ENCODE measurements at places on chromosomes 7 and 10.

DNA sequence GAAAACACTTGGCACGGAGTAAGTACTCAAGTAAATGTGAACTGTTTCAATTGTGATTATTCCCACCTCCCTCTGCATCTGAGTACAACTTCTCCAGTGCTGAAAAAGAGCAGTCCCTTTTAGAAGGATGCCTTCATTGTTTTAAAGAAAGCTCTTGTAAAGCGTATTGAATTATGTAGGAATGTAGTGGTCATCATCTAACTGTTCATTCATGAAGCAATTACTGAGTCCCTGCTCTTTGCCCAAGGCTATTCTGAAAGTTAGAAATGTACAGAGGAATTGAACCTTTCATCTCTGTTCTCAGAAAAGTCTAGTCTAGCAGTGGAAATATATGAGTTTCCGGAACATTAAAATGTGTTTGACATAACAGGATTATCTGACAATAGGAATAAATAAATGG, 127.8 kb downstream of the CACNB2 start:
- no peak for DNase-seq

GRCh38 chr7:157416011-157416410, 79.2 kb downstream of the DNAJB6 start:
- DNase-seq: no peak

GRCh38 chr10:101561068-101561915, 26.8 kb downstream of the POLL start:
- DNase-seq: no peak

DNA sequence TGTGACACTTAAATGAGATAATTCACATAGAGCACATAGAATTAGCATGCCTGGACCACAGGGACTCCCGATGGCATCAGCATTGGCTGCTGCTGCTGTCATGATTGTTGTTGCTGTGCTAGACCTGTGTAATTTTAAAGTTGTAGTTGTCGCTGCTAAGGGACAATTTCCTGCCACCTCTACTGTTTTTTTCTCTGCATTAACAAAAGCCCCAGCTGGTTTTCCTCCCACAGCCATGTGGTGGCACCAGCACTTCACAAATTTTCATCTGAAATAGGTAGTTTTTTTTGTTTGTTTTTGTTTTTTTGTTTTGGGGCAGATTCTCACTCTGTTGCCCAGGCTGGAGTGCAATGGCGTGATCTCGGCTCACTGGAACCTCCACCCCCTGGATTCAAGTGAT, 25.4 kb upstream of the PRXL2A start:
- DNase-seq: peak; percentile 46

DNA sequence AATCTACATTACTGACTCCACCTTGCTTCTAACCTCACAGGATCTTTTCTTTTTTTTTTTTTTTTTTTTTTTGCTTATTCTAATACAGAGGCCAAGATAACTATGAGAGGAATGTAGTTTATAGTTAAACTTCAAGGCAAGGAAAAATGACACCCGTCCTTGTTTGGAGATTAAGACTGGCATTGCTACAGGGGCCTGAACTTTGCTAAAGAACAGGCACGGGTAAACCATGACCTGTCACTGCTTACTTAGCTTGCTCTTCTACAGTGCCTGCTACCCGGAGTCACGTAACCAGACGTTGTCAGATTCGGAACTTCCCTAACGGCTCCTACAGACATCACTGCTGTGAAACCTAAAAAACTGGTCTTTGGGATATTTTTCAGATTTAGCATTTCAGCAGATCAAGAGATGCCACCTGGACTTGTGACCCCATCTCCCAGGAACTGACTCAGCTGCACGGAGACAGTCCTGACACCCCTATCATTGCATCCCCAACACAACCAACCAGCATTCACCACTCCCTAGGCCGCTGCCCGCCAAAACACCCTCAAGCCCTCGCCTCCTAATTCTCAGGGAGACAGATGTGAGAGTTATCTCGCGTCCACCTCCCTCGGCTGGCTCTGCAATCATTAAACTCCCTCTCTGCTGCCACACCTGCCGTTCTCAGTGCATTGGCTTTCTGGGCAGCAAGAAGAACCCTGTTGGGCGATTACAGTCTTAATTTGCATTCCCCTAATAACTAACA, 27.5 kb downstream of the MAD1L1 start:
- DNase-seq: no peak

DNA sequence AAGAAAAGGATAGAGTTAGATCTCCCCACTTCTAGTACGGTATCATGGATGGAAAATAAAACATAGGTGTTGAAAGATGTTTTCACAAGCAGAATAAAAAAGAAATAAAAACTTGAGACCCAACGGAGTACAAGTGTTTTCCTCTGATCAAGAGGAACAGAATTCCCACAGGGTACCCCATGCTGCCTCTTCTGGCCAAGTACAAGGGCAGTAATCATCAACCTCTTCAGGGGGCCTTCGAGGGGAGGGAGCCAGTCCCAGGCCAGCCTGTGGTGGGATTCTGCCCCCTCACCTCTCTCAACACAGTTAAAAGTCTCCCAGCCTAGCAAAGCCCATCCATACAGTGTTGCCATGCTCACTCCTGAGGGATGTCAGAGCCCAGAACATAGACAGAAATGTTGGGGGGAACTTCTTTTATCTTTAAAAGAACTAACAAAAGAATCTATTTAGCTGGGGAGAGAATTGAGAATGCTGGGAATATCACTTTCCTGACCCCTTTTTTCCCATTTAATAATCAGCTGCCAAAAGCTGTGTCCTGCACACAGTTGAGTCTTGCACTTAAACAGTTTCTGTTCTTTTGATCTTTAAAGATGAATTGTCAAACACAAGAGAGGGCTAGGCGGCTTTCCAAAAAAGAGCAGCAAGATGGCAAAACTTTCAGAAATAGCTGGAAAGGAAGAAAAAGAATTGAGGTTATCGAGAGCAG, 101.7 kb downstream of the PTN start:
- no peak for DNase-seq

All from NCI-H1694 treated with DMSO at 0.1 percent for 48 hours (cell line).